ENCODE measurements at places on chromosomes 1 and 21.

GRCh38 chr1:193221651-193222050 lies 35.2 kb upstream of the B3GALT2 start:
- peak; percentile 49 for DNase-seq

DNA sequence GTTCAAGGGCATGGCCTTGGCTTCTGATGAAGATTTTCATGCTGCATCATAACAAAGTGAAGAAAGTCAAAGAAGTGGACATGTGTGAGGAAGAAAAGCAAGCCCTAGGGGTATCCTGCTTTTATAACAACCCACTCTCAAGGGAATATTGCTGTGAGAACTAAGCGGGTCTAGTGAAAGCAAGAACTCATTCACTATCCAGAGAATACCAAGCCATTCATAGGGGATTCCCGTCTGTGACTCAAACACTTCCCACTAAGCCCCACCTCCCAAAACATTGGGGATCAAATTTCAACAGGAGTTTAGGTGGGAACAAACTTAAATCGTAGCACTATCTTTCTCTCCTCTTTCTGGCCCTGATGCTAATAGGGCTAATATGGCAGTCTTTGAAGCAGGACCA lies 98.5 kb upstream of the CTTNBP2NL start:
- no peak for DNase-seq

GRCh38 chr1:54681358-54681757 lies 34.3 kb upstream of the TTC4 start:
- DNase-seq = peak; percentile 69

DNA sequence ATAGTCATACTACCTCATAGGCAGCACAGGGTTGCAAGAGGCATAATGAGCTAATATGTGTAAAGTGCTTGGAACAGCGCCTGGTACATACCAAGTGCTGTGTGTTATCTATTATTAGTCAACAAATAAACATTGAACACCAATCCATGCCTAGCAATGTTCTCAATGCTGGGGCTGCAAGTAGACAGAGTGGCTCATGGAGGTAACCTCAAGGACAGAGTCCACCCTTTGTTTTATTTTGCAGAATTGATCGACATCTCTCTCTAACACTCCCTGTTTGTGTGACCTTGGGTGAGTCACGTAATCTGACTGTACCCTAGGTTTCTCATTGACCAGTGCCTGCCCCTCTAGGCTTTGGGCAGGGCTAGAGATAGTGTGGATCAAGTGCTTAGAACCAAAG lies 164.0 kb upstream of the KLHDC7A start:
- no peak for DNase-seq

DNA sequence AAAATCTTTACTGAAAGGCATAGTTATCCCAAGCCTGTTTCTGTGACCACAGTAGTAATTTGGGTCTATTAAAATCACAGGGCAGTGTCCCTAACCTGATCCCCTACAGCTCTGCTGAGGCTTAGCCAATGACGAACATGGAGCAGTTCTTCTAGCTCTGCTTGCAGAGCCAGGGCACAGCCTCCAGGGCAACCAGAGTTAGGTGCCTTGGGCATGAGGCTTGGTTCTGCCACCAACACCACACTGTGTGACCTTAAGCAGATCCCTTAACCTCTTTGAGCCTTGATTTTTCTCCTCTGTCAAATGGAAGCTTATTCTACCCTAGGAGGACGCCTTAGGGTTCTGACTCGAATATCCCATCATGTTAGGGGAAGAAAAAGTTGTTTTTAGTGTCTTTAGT lies 86.7 kb upstream of the TLR5 start:
- DNase-seq = no peak

Measured in COR-L47 (cell line).